ENCODE measurements at places on chromosomes 4 and X.

DNA sequence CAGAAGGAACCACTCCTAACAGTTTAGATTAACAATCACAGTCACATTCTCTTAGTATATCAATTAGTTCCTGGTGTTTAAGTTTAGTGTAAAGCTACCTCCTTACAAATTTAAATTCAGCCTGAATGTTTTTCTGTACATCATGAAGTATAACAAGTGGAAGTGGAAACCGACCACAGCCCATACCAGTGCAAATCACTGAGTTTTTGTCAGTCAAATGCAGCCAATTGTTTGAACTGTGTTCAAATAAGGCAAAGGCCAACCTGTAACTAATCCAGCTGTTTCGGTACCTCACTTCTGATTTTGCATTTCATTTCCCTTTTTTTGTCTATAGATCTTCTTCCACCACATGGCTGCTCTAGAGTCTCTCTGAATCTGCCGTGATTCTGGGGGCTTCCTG, 1215.3 kb downstream of the PCDH18 start:
- no peak for DNase-seq

DNA sequence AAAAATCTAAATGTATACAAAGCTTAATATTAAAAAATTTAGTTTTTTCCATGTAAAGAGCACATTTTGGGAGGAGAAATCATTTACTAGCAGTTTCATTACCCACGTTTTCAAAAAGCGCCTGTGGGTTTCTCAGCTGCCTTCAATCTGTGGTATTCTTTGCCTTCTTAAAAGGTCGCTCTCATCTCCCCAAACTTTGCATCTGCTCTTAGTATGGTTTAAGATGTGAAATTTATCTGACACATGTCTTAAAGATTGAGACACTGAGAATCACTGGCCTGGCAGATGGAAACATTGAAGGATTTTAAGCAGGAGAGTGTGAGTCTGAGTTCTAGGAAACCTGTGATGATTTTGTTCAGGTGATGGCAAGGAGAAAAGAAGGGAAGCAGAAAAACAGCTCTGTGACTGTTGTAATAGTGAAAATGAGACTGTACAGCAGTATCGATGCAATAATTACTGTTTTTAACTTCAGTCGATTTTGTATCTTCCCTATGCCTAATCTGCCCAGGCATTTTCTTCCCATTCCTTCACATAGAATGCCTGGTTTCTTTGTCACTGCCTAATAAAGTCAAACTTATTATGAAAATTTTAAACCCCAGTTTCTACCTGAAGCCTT, 75.9 kb downstream of the PAQR3 start:
- DNase-seq, result no peak

DNA sequence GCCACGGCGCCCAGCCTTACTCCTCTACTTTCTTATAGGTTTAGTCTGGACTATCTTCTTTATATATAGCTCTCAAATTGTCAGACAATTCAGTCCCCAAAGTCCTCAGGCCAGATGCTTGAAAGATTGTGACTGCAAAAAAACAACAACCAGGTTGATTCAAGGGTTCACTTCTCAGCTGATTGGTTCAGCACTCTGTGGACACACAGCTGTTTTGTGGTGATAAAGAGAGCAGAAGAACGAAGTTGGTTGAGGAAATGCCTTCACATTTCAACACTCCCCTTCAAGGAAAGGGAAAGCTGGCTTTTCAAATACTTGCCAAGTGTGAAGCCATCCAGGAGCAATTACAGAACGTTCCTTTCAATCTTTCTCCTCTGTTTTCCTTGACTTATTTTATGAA, 166.8 kb downstream of the SHROOM3 start:
- DNase-seq, result no peak

GRCh38 chr4:122170775-122171174, 18.6 kb downstream of the BLTP1 start:
- no peak for DNase-seq

GRCh38 chr4:27048429-27049238, 188.0 kb downstream of the STIM2 start:
- DNase-seq, result peak; percentile 57

- DNase-seq, result no peak
Measured at GRCh38 chr4:164648849-164649212, 105.1 kb upstream of the SMIM31 start.

GRCh38 chr4:183588169-183588675, 70.8 kb downstream of the RWDD4 start:
- no peak for DNase-seq

- peak; percentile 37 for DNase-seq
Measured at GRCh38 chr4:165873298-165874071, 448 bp downstream of the TLL1 start.

DNA sequence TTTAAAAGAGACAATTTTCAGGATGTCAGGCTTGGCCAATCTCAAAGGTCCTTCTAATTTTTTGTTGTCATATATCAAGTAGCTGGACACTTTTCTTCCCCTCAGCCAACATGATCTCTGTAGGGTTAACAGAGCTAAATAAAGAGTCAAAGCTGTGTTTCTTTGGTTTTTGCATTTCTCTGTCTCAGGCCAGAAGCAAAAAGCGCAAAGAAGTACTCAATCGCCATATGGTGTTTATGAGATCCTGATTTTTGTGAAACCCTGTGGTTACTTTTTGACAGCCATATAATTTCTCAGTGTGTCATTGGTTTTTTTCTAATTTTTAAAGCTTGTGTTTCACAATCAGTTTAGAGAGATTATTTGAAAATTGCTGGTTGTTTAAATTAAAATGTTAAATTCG, 111.9 kb downstream of the MAPK10 start:
- no peak for DNase-seq

- no peak for DNase-seq
Measured at GRCh38 chrX:40022421-40022820, 75.3 kb downstream of the BCOR start.

DNA sequence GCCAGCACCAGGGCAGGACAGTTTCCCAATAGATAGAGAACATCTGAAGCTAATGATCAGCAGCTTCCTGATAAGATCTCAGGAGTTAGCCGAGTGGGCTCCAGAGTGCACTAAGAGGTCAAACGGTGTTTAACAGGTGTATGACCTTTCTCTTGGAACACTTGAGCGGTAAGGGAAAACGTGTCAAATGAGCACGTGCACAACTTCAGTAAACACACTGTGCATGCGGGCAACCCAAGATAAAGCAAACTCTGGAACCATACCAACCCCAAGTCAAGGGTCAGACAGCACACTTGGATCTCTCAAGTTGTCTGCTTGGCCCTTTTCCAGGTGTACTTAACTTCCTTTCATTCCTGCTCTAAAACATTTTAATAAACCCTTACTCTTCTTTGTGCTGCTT, 1941.5 kb upstream of the PCDH10 start:
- DNase-seq, result no peak

- no peak for DNase-seq
Measured at GRCh38 chrX:17470136-17470535, 95.1 kb downstream of the NHS start.

DNA sequence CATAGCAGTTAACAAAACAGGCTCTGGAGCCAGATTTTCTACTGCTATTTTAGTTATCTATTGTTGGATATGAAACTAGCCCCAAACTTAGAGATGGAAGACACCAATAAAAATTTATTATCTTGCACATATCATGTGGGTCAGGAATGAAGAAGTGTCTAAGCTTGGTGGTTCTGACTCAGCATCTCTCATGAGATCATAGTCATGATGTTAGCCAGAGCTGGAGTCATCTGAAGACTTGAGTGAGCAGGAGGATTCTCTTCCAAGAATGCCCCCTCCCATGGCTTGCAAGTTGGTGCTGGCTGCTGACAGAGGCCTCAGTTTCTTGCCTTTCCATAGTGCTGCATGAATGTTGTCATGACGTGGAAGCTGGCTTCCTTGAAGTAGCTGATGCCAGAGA, 68.2 kb upstream of the TAPT1 start:
- no peak for DNase-seq

- no peak for DNase-seq
Measured at GRCh38 chrX:2692221-2693112, 1.4 kb downstream of the CD99 start.

DNA sequence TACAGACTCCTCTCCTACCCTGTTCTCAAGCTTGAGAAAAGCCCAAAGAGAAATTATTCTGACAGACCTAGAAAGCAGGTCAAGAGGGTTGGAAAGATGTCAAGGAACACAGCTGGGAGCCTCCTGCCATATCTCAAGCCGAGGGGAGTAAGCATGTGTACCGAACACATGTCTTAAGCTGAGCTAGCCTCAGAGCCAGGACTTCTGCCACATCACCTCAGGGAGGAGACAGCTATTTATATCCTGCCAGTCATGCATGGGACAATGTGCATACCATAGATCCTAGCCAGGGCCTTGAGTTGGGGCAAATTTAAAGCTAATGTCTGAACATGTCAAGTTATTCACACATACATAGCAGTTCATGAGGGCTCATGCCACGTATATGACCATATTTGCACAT, 11.8 kb downstream of the TMEM31 start:
- no peak for DNase-seq

DNA sequence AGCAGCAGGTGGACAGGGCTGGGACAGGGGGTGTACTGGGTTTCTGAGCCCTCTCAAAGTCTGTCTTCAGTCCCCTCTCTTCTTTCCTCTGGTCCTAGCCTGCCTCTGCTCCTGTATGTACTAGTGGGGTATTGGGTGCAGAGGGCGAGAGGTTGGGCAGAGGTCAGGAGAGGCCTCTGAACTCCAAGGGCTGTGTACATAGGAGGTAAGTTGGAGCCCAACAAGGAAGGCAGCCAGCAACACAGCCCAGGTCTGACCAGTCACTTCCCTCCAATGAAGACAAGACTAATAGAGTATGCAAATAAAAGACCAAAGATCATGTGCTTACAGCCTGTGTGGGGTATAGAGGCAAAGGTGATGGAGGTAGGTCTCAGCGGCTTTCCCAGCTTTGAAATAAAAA, at the start of gene PFKFB1:
Gene PFKFB1 (minus strand): TSS at position 90 of the 400 bp plus-strand sequence. CDS start 181 bp downstream, outside the sequence.
- no peak for DNase-seq

DNA sequence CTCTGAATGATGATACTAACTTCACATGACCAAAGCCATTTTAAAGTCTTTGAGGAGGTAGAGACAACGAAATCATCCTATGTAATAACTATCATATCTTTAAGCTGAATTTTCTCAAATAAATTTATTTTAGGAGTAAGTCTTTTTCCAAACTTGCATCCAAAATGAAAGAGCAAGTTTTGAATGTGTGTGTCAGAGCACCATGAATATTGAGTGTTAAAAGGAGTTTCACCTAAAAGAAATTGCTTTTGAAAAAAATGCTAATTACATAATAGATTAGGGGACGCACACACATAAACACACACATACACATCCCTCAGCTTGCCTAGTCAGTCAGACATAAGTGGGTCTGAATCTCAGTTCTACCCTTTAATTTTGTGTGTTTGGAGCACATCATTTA, 1.9 kb downstream of the ANK2 start:
- DNase-seq, result no peak

DNA sequence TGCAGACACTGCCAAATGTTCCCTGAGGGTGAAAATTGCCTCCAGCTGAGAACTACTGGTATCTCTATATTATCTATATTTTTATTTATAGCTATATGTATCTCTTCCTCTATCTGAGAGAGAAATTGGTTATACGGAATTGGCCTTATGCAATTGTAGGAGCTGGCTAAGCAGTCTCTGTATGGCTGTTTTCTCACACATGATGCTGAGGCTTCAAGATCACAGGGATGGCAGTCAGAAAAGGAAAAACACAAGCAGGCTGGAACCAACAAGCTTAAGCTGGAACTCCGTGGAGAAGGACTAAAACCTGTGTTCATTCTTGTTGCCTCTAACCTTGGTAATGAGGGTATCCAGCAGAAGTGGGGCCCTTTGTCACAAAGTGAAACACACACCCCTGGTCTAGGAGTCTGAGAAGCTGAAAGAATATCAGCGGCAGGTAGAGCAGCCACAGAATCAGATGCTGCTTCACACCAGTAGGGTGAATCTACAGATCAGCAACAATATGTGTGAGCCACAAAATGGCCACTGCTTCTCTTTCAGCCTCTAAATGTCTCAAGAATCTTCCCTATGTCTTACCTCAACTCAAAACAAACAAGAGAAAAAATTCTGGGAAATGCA, 166.5 kb upstream of the PPP1R2C start:
- DNase-seq, result no peak

- no peak for DNase-seq
Measured at GRCh38 chrX:35785075-35785474, 13.1 kb upstream of the MAGEB16 start.

GRCh38 chrX:70592091-70592490, 147.5 kb downstream of the DLG3 start:
- DNase-seq, result no peak

- no peak for DNase-seq
Measured at GRCh38 chr4:8818063-8818881, 53.4 kb downstream of the HMX1 start.

GRCh38 chrX:122579526-122579925, 604.6 kb upstream of the GRIA3 start:
- DNase-seq, result no peak

DNA sequence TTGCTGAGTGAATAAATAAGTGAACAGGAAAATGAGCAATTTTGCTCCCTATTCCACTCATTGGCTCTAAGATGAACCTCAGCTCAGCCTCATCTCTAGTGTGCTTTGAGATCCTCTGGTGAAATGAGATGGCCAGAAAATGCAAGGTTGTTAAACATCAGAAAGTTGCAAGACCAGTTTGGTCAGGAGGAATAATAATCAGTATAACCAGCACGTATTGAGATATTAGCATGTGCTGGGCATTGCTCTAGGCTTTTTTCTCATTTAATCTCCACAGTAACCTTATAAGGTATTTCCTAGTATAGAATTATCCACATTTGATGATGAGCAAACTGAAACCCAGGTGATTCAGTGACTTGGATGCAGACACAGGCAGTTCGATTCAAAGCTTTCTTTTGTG, 110.5 kb upstream of the PAK3 start:
- no peak for DNase-seq

- no peak for DNase-seq
Measured at GRCh38 chr4:62495032-62495431, 1294.9 kb downstream of the ADGRL3 start.

GRCh38 chr4:70504733-70505132, 13.6 kb upstream of the AMTN start:
- no peak for DNase-seq

- no peak for DNase-seq
Measured at GRCh38 chr4:79584902-79585301, 176.9 kb upstream of the GK2 start.

DNA sequence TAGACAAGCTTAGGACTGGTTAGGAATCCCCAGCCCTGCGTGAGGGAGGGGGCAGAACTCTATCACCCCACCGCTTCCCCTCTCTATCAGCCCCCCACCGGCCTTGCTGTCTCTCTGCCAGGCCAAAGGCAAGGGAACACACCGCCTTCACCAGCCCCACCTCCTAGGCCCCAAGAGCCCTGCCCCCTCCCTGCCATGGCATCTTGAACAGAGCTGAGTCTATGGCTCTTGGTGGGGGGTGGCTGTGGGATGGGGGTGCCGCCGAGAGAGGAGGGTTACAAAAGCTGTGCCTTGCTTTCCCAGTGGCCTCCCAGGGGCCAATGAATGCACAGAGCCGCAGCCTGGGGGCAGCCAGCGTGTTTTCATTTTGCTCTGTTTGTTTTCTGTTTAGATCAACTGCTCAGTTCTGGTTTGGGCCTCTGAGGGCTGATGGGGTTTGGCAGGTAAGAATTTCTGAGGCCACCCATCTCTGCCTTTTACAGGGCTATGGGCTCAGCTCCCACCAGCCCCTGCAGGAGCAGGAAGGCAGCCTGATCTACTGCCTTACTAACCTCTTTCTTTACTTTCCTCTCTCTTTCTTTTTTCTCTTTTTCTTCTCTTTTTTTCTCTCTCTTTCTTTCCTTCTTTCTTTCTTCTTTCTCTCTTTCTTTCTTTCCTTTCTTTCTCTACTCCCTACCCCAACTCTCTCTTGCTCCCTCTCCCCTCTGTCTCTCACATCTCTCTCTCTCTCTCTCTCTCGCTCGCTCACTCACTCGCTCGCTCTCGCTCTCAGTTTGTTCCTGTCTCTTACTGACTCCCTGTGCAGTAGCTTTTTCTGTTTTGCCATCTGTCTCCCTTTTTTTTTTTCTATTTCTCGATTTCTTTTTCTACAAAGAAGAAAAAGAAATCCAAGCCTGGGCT, 128.3 kb downstream of the PJA1 start:
- DNase-seq, result no peak
